AG09319 (cell line): ENCODE measurements at places on chromosomes 6 and 20.

DNA sequence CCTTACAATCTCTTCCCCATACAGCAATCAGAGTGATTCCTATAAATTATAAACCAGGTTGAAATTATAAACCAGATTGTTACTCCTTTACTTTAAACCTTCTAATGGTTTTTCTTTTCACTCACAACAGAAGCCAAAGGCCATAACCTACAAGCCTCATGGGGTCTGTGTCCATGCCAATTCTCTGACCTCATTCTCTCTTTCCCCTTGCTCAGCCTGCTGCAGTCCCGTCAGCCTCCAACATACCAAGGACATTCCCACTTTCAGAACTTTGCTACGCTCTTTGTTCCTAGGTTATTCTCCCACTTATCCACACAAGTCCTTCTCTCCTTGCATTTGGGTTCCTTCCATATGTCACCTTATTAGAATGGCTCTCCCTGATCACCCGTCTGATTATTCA lies 277.9 kb upstream of the TCF21 start:
- no peak for DNase-seq

- no peak for DNase-seq
Observed at GRCh38 chr6:20542927-20543602, 8.8 kb downstream of the CDKAL1 start.

- no peak for DNase-seq
Observed at GRCh38 chr6:105499136-105499870, 96.4 kb upstream of the PREP start.

DNA sequence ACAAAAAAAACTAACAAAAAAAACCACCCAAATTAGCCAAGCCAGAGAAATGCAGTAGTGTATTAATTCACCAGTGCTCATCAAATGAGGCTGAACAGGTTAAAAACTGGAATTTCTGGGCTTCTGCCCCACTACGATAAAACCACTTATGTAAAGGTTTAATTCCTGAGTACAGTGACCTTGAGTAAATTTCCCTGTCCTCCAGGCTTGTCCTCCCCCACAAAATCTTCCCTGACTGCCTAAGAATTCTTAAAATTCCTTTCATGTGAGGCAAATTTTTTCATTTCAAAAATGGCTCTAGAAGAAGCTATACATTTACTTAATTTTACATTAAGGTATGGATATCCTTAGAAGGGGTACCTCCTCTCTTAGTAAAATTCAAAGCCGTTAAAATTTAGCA lies 80.1 kb upstream of the ID4 start:
- DNase-seq: peak; percentile 5

DNA sequence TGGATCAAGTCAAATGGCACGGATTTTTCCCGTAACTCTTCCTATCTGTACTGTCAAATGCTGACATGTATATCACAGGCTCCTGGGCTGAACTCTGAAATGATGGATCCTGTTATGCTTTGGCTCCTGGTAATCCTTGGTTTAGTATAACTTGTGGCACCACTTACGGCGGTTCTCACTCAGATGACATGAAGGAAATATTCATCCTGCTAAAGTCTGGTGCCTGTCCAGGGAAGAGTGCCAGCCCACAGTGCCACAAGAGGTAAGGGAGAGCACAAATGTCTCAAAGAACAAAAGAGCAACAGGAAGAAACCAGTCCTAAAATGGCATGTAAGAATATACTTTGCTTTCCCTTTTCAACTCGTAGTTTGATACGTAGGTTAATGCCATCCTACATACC lies 93.1 kb upstream of the TAB2 start:
- DNase-seq: no peak

DNA sequence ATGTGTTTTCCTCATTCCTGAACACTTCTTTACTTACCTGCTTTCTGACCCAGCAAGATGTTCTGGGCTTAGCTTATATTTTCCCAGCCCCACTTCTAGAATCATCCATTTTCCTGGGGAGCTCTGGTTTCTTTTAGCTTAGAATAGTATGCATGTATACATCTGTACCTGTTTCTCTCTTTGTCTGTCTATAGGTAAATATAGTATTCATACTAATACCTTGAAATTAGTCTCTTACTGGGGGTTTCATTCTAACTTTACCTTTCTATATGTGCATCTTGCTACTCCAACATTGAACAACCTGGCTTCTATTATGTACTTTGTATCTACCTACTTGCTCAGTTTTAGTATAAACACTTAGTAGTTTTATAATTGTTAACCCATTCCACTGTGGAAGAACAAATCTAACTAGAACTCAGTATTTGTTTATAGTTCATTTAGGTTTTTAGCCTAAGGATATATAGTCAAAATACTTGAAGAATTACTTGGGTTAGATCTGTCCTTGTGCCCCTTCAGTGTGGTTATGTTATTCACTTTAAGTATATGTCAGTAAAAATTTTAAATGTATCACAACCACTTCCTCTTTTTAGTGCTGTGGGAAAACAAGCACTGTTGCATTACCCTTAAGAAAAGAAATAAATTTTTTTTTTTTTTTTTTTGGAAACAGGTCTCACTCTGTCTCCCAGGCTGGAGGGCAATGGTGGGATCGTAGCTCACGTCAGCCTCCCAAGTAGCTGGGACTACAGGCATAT lies 54.0 kb downstream of the ASXL1 start:
- DNase-seq: no peak

- DNase-seq: no peak
Observed at GRCh38 chr20:64115171-64115911, 8.0 kb upstream of the NPBWR2 start.

DNA sequence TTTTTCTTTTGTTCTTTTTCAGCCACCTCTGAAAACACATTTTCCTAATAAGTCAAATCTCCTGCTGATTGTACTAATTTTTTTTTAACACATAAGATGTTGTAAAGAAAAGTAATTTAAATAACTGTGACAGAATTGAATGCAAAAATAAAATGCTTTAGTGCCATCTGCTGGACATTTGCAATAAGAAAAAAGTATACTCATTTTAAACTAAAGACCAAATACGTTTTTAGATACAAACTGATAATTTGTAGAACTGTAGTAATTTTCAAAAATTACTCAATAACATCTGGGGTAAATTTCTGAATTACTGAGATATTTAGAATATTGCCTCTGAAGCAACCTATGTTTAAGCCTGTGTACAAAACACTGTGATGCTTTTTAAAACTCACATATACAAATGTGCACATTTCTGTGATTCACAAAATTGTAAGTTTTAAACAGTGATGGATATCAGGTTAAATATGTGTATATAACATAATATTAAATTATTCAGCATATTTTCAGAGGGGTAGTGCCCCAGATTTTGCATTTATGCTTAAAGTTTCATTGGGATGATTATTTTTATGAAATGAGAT lies 198.7 kb downstream of the RIMS1 start:
- no peak for DNase-seq

GRCh38 chr6:140957386-140957785 lies 1175.3 kb upstream of the GJE1 start:
- no peak for DNase-seq

DNA sequence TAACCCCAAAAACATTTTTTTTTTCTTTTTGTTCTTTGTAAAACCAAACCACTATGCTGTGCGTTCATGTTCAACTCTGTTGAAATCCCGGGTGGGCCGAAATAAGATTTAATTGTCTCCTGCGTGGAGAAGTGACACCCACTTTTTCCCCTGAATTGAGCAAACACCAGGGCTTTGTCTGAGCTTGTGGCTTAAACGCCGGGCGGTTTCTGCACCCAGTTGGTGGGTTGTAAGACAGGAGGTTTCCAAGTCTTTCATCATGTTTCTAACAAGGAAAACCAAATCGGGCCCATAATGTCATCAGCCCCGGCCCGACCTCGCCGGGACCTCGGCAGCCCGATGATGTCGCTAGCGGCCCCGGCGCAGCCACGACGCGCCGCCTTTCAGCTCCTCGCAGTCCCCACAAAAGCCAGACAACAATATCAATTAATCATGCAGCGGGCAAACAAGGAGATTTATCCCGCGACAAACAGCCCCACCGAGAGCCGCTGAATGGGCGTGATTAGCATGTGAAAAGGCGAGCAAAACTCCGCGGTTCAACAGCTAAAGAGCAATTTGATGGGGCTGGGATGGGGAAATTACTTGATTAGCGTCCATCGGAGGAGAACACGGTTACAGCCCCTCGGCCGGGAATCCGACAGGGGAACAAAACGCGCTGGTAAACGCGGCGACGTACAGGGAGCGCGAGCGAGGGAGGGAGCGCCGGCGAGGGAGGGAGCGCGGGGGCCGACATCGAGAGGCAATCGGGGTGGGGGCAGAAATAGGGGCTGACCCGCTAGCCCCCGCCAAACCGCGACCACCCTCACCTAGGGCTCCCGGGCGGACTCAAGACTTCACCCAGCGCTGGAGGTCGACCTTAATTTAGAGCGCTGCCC lies 5.3 kb downstream of the LINC00237 start:
- DNase-seq: no peak

DNA sequence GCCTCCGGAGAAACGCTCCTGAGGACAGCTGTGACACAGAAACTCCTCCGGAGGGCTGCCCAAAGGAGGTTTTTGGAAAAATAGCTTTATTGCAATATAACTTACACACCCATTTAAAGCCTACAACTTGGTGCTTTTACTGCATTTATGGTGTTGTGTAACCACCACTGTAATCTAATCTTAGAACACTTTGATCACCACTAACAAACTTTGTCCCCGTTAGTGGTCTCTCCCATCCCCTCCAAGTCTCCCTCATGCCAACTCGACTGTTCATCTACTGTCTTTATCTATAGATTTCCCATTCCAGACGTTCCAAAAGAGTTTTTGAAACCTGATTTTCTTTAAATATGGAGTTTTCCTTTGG lies 62.8 kb downstream of the SYNJ2 start:
- DNase-seq: no peak

DNA sequence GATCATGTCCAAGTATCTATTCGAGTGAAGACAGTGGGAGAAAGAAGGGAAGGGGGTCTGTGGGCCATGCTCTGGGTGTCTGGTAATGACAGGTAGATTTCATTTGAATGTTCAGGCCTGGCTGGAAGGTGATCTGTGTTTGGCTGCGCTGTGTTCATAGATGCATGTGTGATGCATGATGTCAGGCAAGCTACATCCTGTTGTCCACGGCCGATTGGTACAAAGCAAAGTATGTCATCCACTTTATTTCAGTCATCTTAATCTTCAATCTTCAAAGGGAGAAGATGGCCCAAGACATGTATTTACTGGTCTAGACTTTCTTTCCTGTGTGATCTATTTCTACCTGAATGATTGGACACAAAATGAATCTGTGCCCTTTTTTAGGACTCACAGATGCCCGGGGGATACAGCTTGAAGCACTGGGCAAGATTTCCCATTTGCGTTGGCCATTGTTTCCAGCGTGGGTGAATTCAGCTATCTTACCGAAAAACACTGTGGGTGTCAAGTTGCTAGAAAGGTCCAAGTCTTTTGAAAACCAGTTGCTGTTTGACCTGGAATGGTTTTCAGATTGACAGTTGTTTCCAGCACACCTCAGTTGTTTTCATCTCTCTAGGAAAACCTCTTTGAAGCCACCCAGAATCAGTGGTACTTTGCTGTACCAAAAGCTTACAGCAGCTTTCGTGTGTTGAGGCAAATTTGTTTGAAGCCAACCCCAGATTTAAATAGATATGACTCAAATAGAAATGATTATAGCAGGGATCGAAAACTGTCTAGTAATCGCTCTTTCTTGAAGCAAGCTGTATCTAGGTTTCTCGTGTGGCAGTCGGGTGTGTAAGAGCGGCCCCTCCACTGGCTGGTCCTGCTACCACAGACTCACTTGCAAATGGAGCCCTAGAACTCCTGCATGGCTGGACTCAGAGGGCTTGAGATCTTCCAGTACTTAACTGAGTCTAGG lies 27.2 kb downstream of the DUSP22 start:
- no peak for DNase-seq

DNA sequence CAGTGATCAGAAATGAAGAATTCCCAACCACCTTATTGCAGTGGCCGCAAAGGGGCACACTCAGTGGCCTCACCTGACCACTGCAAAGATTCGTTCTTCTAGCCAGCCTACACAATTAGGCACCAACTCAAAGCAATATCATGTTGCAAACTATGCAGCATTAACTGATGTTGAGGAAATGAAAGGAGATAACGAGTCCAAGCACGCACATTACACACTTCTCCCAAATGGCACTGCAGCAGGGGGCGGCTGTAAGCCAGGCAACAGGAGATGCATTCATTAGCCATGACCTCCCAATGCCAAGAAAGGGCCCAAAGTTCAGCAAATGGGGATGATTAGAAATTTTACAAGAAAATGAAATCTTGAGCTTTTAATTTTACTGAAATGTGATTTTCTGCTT lies 39.3 kb downstream of the ATXN1 start:
- DNase-seq: no peak
